ENCODE measurements at places on chromosomes 2 and 18.

DNA sequence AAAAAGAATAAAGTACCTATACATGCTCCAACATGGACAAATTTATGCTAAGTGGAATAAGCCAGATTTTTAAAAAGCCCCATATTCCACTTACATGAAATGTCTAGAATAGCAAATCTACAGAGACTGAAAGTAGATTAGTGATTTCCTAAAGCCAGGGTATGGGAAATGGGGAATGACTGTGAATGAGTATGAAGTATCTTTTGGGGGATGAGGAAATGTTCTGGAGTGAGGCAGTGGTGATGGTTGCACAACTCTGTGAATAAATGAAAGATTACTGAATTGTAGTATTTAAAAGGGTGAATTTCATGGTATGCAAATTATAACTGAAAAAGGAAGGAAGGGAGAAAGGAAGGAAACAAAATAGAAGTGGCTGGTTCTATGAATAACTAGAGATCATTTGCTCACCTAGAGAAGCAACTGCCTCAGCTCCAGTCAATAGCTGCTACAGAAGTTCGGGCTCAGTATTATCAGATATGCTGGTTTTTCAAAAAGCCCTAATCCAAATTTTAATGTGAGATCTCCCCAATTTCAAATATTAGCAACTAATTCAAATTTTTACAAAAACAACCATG is 39.3 kb downstream of the MAP3K2 start:
- DNase-seq = no peak

DNA sequence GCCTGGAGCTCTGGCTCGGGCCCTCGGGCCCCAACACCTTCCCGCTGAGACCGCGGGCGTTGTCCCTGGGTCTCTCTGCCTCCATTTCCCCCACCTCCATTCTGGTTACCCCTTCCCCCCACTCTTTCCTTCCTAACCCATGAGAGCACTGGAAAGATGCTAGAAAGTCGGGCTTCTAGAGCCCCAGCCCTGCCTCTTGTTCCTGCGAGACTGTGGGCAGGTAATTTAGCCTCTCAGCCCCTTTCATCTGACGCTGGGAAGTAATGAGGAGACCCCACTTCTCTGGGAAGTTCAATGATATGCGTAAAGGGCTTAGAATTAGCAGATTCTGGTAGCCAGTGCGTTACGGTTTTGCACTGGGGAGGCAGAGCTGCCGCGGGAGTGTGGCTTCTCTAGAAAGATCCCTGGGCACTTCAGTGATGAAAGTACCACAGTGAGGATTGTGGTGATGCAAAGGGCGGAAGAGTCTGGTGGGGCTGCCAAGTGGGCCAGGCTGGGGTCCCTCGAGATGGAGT is 16.2 kb upstream of the ECEL1 start:
- DNase-seq = no peak

GRCh38 chr2:133484106-133484505 is 84.2 kb downstream of the NCKAP5 start:
- no peak for DNase-seq

DNA sequence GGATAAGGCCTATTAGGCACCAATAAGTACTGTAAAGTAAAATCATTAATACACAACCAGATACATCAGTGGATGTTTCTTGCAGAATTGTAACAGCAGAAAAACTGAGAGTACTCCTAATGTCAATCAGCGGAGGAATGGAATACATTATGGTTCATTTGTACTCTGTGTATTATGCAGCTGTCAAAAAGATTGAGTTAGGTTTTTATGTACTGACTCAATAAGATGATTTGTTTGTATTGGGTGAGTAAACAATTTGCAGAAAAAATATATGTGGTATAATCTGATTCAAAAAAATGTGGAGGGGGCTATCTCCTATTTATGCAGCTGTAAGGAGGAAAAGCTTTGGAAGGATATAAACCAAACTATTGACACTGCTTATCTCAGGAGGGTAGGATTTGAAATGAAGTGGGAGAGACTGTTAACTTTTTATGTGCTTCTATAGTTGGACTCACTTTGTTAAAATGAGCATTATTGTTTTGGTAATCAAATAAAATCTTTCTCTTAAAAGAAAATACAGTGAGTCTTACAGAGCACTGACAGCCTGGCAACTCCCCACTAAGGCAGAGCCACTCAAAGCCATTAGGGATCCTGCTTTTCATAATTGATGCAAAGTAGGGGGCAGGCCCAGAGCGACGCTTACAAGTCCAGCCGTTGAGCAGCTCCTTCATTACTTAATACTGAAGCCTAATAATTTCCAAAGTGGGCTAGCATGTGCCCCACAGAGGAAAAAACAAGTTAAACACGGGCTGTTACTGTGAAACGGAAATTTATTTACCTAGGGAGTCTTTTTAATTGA is 168.8 kb downstream of the PHLPP1 start:
- DNase-seq = no peak

GRCh38 chr2:204678031-204678430 is 132.8 kb downstream of the PARD3B start:
- no peak for DNase-seq

DNA sequence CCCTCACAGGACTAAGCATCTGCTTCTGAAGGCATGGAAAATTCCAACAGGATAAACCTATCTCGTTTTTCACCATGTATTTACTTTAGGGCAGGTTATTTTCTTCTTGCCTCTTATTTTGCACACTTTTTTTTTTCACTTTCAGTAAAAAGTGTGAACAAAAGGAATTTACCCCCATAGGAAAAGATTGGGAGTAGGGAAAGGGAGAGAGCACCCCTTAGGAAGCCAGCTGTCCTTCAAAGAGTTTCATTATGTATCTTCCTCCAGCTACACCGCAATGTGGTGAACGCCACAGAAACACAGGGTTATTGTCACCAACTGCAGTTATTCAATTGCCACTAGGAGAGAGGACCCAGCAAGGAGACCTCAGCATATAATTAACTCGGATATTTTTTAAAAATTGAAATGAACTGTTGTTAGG is 286.2 kb upstream of the VRK2 start:
- no peak for DNase-seq
